ENCODE measurements at places on chromosomes 3 and 15.

- no peak for DNase-seq
Observed at GRCh38 chr3:6260551-6261191, 600.2 kb upstream of the GRM7 start.

DNA sequence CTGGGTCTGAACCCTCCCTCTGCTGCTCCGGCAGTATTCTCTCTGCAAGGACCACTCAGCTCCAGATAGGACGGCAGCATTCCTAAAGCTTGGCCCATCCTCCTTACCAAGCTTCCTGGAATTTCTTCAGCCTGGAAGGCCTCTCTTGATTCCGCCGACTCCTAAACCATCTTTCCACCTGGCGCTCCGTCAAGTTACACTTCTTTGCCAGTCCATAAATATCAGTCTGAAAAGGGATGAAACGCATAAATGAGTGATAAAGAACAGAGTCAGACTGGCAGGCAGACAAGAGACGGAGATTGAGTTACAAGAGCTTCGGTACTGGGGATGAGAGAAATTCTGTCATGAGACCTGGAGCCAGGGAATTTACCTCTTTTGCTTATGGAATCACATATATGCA, 44.3 kb downstream of the CERS3 start:
- DNase-seq = no peak

DNA sequence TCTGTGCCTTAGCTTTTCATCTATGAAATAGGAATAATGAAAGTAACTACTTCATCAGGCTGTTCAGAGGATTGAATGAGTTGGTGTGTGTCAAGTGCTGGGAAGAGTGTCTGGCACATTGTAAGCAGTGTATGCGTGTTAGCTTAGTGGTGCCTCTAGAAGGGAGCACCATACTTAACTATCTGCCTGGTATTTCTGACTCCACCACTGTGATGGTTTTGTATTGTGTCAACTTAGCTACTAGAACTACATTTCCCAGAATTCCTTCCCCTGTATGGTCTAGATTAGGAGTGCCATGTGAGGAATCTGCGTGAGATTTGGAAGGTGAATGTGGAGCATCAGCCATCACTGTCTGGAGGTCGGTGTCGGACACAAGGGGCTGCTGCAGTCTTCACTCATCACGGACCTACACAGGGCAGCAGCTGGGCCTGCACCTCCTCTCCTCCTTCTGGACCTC, 115.4 kb upstream of the GALNT15 start:
- DNase-seq = no peak

DNA sequence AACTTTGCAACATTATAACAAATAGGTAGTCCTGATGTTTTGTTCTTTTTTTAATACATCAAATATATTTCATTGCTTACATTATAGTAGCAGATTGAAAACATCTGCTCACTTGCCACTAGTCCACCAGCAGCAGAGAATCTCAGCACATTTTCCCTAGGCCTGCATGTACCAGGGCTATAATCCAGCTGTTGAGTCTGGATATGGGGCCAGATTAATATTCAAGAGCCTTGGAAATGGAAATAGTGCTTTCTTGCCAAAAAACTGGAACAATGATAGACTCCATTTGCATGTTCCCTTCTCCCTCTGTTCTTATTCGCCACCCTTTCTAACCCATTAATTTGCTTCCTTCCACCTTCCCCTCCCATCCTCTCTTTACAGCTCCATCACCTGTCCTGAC, 288.0 kb downstream of the EPHA3 start:
- no peak for DNase-seq

GRCh38 chr3:167114619-167115018, 265.5 kb downstream of the ZBBX start:
- no peak for DNase-seq

- DNase-seq = no peak
Observed at GRCh38 chr3:149454746-149455145, 19.8 kb upstream of the TM4SF4 start.

DNA sequence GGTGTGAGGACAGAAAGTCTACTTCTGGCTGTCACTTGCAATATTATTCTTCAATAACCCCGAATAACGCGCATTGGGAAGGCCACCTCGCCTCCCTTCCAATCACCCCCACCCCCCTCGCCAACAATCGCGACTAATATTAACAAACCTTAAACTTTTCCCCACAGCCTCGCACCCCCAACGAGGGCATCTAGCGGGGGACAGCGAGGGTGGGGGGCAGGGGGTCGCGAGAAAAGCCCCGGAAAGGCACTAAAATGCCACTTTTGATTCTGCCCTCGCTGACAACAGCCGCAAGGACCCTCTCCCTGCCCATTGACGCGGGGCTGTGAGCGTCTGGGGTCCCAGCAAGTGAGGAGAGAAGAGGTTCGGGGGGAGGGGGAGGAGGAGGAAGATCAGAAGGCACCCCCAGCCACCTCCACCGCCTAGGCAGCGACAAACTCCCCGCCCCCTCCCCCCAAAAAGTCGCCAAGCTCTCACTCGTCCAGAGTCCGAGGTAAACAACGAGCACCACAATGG, 868 bp downstream of the SATB1 start:
- no peak for DNase-seq

GRCh38 chr15:43968551-43968950, 141.7 kb downstream of the WDR76 start:
- no peak for DNase-seq

DNA sequence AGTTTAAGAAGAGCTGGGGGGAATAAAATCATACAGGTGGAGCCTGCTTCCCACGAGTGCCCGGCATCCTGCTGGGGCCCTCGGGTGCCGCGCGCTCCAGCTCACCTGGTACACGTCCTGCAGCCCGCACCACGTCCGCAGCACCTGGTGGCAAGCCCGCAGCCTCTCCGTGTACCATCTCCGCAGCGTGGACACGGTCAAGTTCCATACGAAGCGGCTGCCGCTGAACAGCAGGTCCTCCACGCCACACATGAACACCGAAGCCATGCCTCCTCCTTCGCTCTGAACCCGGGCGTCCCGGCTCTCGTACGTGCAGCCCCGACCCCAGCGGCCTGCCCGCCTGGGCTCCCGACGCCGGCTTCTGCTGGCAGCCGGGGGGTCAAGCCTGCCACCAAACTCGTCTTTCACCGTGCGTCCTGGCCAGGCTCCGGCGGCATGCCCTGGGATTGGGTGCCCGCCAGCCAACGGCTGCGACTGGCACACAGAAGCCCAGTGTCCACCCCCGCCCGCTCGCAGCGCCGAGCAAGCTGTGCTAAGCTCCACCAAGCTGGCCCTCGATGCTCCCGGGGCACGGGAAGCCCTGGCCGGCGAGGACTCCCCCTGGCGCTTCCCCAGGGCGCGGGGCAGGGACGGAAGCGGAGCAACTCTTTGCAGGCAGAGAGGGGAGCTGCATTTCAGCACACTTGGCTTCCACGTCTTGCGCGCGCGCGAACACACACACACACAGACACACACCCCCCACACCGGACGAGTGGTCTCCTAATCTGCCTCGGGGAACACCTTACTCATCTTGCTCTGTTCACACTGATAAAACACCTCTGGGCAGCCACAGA, at the start of gene FRMD4B:
Gene FRMD4B, minus strand, starts transcription at position 366 of the 833 bp plus-strand sequence. Its CDS starts 99 bp downstream, at position 267.
- no peak for DNase-seq

- no peak for DNase-seq
Observed at GRCh38 chr3:80769683-80770082, 991.8 kb downstream of the GBE1 start.

DNA sequence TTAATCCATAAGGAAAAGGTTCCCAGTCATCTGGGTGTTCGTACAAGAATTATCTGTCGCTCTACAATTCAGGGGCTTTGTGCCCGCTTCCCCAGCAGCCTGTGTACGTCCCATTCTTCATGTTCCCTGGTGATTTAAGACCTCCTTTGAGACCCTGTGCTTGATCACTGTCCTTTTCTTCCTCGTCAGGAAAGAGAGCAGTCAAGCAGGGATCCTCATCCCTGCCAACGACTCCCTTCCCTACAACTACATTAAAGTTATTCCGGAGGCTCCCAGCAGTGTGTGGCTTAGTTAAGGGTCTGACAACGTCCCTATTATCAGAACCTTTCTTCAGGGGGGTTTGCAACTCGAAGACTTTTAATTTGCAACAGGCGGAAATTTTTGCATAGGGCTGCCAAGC, 175.7 kb downstream of the FOXP1 start:
- no peak for DNase-seq

- no peak for DNase-seq
Observed at GRCh38 chr3:134619301-134619615, 31.6 kb downstream of the KY start.

GRCh38 chr15:70503073-70503745, 260.1 kb downstream of the UACA start:
- no peak for DNase-seq

- no peak for DNase-seq
Observed at GRCh38 chr15:25392806-25393205, 46.0 kb downstream of the UBE3A start.

DNA sequence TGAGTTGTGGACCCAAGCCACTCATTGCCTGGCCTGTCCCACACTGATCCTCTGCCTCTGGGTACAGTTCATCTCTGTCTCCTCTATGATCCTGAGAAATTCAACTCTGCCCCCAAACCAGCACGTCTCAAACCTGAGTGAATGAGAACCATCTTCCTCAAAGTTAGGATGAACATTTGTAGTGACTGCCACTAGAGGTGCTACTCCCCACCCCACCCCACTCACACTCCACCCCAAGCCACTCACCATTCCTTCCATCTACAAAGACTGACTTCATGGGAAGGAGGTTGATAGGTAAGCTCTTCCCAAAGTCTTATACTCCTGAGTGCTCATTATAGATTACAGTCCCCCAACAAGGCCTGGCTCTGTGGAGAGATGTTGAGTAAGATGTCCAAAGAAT, 43.8 kb downstream of the NEK10 start:
- DNase-seq = no peak

- no peak for DNase-seq
Observed at GRCh38 chr15:51576911-51577500, 45.6 kb downstream of the DMXL2 start.

GRCh38 chr3:52302426-52303145, 13.5 kb upstream of the DNAH1 start:
- no peak for DNase-seq

DNA sequence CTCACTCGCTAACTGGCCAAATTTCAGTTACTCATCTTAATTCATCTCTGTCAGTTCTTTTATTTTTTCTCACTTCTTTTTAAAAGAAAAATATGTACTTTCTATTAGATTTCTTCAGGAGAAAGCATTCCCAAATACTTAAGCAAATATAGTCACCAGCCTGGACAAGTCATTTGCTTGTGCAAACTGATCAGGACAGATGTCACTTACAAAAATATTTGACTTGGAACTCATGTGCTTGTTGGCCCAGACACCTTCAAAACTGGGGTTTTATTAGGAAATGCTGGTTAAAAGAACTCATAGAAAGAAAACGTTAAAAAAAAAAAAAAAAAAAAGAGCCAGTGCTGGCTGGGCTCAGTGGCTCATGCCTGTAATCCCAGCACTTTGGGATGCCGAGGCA, 31.3 kb upstream of the FOXP1 start:
- no peak for DNase-seq

DNA sequence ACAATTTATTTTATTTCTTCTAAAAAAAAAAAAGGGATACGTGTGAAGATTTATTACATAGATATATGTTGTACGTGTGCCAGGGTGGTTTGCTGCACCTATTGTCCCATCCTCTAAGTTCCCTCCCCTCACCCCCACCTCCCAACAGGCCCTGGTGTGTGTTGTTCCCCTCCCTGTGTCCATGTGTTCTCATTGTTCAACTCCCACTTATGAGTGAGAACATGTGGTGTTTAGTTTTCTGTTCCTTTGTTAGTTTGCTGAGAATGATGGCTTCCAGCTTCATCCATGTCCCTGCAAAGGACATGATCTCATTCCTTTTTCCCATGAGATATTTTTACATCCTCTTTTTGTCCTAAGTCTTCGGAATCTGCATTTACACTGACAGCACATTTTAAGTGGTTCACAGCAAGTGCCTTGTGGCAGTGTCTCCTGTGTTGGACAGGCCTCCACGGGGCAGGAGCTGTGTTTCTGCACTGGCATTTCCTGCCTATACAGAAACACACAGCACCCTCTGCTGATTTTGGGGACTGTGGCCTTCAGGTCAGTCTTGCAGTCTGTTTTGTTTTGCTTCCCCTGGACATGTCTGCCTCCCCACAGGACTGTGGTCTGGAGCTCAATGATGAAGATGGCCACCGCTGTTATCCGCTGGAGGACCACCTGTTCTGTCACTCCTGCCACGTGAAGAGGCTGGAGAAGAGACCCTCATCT, 12.7 kb upstream of the SACM1L start:
- no peak for DNase-seq

- no peak for DNase-seq
Observed at GRCh38 chr3:191296041-191296541, 33.1 kb upstream of the CCDC50 start.

DNA sequence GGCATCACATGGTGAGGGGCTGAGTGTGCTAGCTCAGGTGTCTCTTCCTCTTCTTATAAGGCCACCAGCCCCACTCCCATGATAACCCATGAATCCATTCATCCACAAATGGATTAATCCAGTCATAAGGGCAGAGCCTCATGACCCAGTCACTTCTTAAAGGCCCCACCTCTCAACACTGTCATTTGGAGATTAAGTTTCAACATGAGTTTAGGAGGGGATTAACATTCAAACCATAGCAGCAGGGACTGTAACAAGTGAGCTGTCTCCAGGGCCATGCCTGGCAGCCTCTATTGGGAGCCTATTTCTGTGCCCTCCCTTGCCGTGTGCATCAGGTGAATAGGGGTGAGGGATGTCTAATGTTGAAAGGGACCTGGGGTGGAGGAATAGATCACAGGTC, 77.5 kb downstream of the CHRD start:
- DNase-seq = no peak

DNA sequence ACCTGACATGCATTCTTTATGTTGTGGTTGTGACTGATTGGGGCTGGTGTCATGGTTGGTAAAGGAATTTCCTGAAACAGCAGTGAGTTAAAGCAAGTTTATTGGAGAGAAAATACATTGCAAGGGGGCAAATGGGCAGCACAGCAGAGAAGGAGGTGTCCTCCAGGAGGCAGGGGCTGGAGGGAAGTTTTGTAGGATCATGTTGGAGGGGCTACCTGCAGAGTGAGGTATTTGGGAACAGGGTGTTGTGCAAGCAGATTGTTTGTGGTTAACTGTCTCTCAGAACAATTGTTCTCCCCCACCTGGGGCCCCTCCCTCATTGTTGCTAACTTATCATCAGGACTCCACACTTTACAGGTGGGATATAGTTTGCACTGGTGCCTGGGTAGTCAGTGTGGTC, 196.0 kb downstream of the NSUN3 start:
- DNase-seq = no peak

GRCh38 chr3:23806534-23807423, 1.0 kb downstream of the UBE2E1 start:
- no peak for DNase-seq

DNA sequence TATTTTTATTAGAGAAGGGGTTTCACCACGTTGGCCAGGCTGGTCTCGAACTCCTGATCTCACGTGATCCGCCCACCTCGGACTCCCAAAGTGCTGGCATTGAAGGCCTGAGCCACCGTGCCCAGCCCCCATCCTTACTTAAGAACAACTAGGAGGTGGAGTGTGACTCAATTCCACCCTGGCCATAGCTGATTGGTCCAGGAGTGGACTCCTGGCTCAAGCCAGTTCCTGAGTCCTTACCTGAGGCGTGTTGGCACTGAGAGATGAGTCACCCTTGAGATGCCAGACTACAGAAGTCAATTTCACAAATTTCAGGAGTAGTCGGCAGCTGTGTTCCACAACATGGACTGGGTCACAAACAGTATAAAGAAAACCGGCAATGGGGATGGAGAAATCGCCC, 124.2 kb downstream of the SHQ1 start:
- no peak for DNase-seq

Data from NCI-H187 (cell line).